ENCODE measurements at places on chromosomes 13 and 19.

- DNase-seq = no peak
Observed at GRCh38 chr19:31906111-31906871, 439.1 kb upstream of the ZNF507 start.

DNA sequence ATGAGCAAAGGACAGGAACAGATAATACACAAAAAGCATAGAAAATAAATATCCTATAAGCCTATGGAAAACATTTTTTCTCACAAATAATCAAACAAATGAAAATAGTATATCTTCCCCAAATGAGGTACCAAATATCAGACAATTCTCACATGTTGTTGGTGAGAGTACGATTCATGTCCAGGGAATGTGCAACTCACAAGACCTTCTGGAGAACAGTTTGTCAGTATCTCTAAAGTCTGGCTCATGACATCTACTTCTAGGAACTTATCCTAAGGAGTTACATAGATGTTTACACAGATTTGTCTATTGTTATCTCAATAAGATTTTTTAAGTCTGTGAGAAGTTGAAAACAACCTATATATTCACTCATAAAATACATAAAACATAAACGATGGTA is 80.3 kb upstream of the ARHGEF7 start:
- no peak for DNase-seq

DNA sequence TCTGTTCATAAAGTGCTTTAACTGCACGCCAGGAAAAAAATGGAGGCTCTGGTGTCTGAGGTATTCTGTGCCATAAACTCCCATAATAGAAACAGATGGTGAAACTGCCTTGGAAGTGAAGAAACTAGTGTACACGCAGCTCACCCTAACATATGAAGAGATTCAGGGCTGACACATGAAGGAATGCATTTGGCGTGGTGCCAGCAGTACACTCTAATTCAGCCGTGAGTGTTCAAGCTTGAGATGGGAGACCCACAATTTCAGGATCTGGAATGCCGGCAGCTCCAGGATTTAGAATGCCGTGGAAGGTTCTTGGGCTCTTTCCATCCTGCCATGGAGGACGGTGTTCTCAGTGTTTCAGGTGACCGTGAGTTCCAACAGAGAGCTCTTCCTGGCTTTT is 478.4 kb downstream of the TSHZ3 start:
- DNase-seq = peak; percentile 36

DNA sequence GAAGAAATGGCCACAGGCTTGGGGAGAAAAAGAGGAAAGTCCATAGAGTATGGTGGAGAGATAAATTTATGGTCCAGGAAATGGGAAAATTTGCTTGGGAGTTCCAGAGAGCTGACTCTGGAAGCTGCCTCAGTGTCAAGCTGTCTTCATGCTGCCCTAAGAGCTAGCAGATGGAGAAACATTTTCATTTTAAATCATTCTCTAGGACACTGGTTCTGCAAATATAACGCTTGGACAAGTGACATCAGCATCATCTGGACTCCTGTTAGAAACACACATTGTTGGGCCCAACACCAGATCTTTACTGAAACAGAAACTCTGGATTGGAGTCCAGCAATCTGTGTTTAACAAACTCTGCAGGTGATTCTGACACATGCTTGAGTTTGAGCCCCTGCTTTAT is 592.0 kb upstream of the KLF12 start:
- no peak for DNase-seq

DNA sequence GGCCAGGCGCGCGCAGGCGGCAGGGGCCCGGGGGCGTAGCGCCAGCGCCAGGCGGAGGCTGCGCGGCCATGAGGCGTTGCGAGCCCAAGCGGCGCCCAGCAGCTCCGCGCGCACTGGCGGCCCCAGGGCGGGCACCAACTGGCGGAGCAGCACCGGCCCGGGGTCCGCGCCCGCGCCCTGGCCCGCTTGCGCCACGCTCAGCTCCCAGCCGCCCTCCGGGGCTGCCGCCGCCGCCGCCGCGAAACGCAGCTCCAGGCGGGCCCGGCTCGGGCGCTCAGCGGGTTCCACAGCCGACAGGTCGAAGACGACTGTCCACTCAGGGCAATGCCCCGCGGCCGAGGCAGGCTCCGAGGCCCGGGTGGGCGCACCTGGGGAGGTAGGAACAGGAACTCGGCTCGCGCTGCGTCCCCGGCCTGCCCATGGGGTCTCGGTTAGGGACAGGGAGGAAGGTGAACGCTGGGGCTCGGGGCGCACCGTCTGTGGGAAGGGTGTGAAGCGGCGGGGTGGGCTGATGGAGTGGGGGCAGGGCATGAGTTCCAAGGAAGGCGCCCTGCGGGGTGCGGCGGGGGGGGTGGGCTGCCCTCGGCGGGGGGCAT is 26.8 kb downstream of the CERS1 start:
- DNase-seq = no peak

- no peak for DNase-seq
Observed at GRCh38 chr13:49569993-49570689, 15.2 kb downstream of the RCBTB1 start.

- DNase-seq = no peak
Observed at GRCh38 chr13:70960841-70961443, 852.7 kb upstream of the KLHL1 start.

GRCh38 chr13:52070929-52071523 is 46.5 kb downstream of the UTP14C start:
- DNase-seq = peak; percentile 35

DNA sequence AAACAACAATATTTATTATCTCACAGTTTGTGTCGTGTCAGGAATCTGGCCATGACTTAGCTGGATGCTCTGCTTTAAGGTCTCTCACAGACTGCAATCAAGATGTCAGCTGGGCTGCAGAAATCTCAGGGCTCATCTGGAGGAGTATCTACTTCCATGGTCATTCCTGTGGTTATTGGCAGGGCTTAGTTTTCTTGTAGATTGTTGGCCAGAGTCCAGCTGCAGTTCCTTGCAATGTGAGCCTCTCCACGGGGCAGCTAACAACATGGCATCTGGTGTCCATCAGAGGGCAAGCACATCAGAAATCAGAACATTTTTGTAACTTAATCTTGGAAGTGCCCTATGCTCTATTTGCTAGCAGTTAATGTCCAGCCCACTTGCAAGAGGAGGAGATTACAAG is 45.7 kb upstream of the TDRD3 start:
- peak; percentile 48 for DNase-seq

DNA sequence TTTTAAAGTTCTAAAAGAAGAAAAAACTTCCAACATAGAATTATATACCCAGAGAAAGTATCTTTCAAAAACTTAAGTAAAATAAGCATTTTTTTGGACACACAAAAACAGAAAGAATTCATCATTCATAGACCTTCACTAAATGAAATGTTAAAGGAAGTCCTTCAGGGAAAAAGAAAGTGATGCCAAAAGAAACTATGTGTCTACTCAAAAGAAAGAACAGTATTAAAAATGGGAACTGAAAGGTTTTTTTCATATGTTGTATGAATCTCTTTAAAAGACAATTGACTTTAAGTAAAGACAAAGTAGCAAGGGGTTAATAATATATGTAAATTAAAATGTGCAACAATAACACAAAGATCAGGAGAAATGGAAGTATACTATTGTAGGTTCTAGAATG is 96.5 kb downstream of the DHRS12 start:
- DNase-seq = no peak

GRCh38 chr19:34244611-34245299 is 9.6 kb upstream of the GARRE1 start:
- DNase-seq = no peak

DNA sequence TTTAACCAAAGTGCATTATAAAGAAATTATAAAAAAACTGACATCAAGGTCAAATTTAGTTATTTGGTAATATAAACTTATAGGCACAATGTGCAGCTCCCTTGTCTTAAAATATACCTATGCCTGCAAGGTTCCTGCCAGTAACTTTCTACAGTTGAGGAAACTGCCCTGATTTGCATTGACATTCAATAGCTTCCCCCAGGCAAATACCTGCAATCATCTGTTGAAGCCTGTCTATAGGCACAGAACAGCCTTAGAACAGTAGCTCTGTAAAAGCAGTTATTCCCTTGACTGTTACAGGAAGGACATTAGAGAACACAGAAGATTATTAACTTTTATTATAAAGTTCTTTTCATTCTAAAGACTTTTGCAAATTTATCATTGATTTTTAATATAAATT is 1239.5 kb downstream of the PCDH9 start:
- no peak for DNase-seq

DNA sequence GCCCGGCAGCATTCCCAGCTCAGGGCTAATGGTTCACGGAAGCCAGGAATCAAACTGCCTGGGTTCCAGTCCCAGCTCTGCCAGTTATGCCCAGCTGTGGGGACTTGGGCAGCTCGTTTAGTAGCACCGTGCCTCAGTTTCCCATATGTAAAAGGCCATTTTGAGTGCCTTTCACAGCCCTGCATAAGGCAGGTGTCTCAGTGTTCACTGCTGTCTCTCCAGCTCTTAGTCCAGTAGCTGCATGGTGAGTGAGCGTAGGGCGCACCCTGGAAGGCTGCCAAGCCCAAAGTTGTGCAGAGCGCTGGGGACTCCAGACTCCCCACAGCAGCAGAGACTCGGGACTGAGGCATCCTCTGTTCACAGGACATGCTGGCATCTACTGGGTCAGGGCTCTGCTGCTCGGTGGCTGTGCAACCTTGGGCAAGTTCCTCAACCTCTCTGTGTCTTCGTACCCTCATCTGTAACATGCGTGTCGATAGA is 5.5 kb downstream of the RPL28 start:
- DNase-seq = no peak

- no peak for DNase-seq
Observed at GRCh38 chr19:16001481-16002312, 52.9 kb downstream of the OR10H4 start.

DNA sequence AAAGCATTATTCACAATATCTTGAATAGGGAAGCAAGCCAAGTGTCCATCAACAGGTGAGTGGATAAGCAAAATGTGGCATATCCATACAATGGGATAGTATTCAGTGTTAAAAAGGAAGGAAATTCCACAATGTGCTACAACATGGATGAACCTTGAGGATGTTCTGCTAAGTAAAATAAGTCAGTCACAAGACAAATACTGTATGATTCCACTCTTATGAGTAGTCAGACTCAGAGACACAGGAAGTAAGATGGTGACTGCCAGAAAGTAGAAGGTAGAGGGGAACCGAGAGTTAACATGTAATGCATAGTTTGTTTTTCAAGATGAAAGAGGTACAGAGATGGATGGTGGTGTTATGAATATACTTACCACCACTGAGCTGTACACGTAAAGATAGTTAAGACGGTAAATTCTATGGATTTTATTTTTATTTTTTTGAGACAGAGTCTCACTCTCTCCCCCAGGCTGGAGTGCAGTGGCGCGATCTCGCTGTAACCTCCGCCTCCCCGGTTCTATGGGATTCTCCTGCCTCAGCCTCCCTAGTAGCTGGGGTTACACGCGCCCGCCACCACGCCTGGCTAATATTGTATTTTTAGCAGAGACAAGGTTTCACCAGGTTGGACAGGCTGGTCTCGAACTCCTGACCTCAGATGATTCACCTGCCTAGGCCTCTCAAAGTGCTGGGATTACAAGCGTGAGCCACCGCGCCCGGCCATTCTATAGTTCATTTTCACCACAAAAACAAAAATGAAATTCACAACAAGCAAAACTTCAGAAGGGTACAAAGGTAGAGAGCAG is 1.0 kb upstream of the CHAMP1 start:
- no peak for DNase-seq
